ENCODE measurements at places on chromosomes 12 and 14. TPM values are rescaled to one million over a fixed set of nuclear protein-coding genes. Genes with fewer than 3 reads are reported as not detected.

DNA sequence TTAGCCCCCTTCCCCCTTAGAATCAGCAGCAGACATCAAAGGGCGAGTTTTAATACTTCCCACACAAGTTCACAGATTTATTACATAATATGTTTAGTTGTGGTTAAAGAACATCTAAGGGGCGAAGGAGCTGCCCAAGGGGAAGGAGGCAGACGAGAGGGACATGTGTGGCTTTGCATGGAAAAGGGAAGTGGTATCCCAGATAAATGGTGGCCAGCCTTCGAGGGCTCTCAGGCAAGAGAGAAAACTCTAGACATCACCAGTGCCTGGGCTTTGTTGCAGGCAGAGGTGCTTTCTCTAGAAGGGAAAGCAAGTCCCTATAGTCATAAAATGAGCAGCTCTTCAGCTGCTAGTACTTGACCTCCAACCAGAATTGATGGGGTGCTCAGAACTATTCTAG, 121.2 kb downstream of the CACNA1C start:
- no peak for DNase-seq

DNA sequence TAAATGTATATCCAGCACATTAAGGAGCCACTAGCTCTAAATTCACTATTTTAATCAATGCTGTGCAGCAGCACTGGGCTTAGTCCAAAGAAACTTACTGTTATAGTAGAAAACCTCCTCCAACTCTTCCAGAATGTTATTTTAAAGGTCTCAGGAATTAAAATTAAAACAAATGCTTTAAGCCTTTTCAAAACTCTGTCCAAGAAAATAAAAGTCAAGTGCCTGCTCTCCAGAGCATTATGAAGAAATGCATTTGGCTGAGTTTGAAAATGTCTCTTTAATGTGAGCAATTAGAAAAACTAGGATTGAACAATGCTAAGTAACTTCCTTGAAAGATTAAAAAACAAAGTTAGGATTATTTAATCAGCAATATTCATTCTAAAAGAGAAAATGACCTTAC, 322.4 kb upstream of the DCN start:
- no peak for DNase-seq

The NGB gene
- not detected for total RNA-seq

DNA sequence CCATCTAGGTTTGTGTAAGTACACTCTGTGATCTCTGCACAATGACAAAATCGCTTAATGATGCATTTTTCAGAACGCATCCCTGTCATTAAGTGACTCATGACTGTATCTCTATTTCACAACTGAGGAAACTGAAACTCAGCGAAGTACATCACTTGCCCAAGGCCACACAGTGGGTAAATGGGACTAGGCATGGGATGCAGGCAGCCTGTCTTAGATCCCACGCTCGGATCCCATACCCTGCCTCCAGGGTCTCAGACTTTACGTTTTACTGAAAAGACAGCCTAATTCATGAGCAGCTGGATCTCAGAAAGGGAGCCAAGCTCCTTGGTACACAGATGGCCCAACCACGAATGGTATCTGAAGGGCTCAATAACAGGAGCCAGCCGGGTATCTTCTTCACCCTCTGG, 2.4 kb upstream of the MLEC start:
- DNase-seq: peak; percentile 47

GRCh38 chr14:88729159-88729558, 63.6 kb downstream of the EML5 start:
- DNase-seq: no peak

All from activated CD8-positive, alpha-beta memory T cell treated with anti-CD3 and anti-CD28 coated beads, Interleukin-2, amount 10 ng/mL, durations not matched to agents 7 days and 5 days (primary cell).